ENCODE measurements at places on chromosomes 7 and 10.
A peak's percentile ranks its signal among the peaks of the same experiment; 100 is the strongest.

GRCh38 chr7:34900891-34901513 lies 136.3 kb downstream of the DPY19L1 start:
- DNase-seq, result no peak

- DNase-seq, result peak; percentile 30
These were observed 820 bp upstream of the NRG3 start for GRCh38 chr10:81873932-81874816.

- DNase-seq, result no peak
These were observed 16.8 kb upstream of the MTPN start for GRCh38 chr7:135993950-135994349.

- no peak for DNase-seq
These were observed 27.1 kb downstream of the TNRC18 start for GRCh38 chr7:5396542-5396941.

DNA sequence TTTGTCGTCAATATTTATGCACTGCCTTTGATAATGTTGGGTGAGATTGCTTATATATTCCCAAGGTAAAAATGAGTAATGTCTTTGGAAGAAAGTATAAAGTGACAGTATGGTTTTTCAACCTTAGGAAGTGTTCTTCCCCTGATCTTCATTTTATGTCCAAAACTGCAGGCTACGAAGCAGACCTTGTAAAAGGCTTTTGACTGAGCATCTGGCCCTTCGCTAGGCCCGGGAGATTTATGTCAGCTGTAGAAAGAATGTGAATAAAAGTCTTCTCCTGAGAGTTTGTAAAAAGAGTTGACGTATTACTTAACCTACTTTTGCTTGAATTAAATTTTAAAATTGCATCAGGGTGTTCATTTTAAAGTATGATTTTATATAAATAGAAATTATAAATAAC lies 116.8 kb downstream of the CPED1 start:
- no peak for DNase-seq

GRCh38 chr7:43648473-43649406 lies 65.8 kb downstream of the STK17A start:
- DNase-seq, result peak; percentile 69

DNA sequence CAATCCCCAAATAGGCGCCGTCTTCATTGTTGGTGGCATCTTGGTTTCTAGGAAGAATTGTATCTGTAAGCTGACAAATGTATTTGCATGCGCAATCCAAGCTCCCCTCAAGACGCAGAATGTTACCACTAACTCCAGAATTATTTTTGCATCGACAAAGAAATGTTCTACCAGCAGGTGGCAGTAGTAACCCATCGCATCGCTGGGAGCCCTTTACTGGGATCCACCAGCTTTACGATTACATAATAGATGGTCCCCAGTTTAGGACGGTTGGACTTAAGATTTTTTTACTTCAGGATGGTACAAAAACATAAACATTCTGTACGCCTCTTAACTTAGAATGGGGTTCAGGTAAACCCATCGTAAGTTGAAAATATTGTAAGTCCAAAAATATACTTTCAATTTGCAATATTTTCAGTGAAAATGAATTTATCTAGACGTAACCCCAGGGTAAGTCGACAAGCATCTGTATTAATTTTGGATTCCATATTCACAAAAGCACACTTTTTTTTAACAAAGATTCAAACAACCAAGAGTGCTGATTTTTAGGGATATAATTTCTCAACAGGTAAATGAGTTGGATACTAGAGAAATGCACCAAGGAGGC lies 114.0 kb upstream of the COBL start:
- DNase-seq, result peak; percentile 17

GRCh38 chr7:30612658-30613265 lies 18.1 kb downstream of the GARS1 start:
- peak; percentile 43 for DNase-seq

GRCh38 chr10:126198681-126199080 lies 189.6 kb downstream of the ADAM12 start:
- DNase-seq, result no peak

GRCh38 chr7:30226614-30227268 lies 57.7 kb upstream of the ZNRF2 start:
- no peak for DNase-seq

GRCh38 chr7:106891548-106892410 lies 26.7 kb downstream of the PIK3CG start:
- DNase-seq, result no peak

GRCh38 chr10:24894309-24894708 lies 58.1 kb downstream of the PRTFDC1 start:
- DNase-seq, result peak; percentile 28

- no peak for DNase-seq
These were observed 7.1 kb upstream of the RBM28 start for GRCh38 chr7:128350708-128351295.

- no peak for DNase-seq
These were observed 85.1 kb downstream of the PRPF18 start for GRCh38 chr10:13671904-13672303.

- peak; percentile 68 for DNase-seq
These were observed 133.2 kb downstream of the CUX1 start for GRCh38 chr7:101950450-101951119.

DNA sequence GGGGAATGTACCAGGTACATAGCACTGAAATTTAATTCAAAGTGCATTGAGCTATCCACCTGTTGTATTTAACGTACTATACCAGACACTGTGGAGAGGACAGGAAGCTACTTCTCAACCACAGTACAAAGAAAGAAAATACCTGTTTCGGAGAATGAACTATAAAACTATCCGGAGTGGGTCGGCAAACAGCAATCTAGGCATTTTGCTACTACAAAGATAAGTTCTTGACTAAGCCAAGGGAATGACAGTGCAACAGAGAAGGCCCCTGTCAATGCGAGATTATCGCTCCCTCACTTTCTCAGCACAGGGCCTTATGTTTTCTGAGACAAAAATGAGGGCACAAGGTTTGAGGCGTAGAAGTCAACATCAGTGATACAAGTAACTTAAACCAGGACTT lies 27.4 kb downstream of the SFMBT2 start:
- no peak for DNase-seq

Measured in fibroblast of skin of right biceps (primary cell).